ENCODE measurements at places on chromosomes 2 and 18.

GRCh38 chr2:37558623-37559022, 112.8 kb downstream of the CDC42EP3 start:
- no peak for DNase-seq

DNA sequence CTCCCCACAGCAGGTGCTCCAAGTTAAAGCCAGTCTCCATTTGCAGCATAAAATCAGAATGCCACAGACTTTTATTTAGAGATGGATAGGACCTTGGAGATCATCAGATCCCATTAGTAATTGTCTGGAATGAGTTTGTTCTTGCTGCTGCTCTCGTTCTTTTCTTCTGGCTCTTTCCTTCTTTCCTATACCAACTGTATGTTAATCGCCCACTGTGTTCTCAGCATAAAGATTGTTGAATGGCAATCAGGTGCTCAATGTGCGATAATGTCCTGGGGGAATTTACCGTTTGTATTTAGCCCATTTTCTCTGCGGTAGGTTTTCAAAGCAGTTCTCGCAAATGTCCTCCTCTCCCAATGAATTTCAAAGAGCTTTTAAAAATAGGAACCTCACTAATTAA, 3.3 kb downstream of the GPR39 start:
- DNase-seq = no peak

DNA sequence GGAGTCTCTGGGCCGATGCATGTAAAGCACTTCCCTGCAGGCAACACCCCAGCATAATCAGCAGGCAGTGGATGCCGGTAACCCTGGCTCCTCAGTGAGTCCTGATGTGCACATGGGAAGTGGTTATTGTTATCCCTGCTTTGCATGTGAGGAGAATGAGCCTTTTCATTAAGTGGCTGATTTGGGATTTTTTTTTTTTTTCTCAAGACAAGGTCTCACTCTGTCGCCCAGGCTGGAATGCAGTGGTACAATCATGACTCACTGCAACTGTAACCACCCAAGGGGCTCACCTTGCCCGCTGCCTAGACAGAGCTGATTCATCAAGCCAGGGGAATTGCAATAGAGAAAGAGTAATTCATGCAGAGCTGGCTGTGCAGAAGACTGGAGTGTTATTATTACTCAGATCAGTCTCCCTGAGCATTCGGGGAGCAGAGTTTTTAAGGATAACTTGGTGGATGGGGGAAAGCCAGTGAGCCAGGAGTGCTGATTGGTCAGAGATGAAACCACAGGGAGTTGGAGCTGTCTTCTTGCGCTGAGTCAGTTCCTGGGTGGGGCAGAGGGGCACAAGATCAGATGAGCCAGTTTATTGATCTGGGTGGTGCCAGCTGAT, 95.4 kb downstream of the SOCS6 start:
- peak; percentile 48 for DNase-seq

- DNase-seq = no peak
Measured at GRCh38 chr2:143691121-143691520, 561.9 kb downstream of the ARHGAP15 start.

DNA sequence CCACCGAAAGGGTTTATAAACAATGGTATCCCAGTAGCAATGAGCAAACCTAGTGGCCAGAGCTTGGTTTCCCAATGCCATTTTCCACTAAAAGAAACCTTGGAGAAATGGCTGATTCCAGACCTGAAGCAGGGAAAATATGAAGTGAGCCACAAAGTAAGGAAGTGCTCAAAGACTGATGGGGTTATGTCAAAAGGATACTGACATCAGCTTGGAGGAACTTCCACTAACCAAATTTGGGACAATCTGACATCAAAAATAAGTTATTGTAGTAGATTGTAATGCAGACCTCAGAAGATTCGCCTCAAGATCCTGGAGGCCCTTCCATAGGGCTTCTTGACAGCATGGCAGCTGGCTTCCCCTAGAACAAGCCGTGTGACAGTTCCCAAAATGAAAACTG, 79.4 kb upstream of the SP3 start:
- DNase-seq = no peak

DNA sequence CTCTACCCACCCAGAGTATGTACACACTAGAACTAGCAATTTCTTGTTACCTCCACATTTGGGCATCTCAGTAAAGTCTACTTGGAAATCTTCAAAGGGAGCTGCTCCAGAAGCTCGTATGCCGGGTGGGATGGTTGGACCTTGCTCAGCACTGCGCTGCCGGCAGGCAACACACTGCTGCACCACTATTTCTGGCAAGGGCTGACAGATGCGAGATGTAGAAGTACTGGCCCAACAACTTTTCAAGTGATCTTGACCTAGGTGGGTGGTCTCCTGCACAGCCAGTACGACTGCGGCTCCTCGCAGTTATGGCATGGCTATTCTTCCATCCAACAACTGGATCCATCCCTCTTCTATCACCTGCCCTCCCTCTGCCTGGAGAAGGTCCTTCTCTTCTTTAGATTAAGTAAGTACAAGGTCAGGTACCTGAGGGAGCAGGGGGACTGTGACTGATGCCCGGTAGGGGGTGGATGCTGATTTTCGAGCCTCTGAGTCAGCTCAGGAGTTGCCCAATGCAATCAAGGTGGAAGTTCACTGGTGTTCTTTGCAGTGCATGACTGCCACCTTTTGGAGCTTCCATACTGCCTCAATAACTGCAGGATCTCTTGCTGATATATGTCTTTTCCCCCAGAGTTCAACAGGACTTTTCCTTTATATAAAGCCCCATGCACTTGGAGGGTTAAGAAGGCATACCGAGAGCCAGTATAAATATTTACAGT, 100.4 kb upstream of the SLC1A4 start:
- DNase-seq = peak; percentile 69

GRCh38 chr18:35514752-35515459, 17.1 kb upstream of the INO80C start:
- DNase-seq = no peak

- DNase-seq = no peak
Measured at GRCh38 chr2:46241344-46241743, 55.9 kb upstream of the EPAS1 start.

GRCh38 chr2:224645722-224646121, 60.6 kb upstream of the CUL3 start:
- DNase-seq = no peak

- no peak for DNase-seq
Measured at GRCh38 chr2:160460333-160460731, 33.3 kb downstream of the RBMS1 start.

GRCh38 chr18:59961070-59961469, 61.3 kb downstream of the PMAIP1 start:
- DNase-seq = no peak

DNA sequence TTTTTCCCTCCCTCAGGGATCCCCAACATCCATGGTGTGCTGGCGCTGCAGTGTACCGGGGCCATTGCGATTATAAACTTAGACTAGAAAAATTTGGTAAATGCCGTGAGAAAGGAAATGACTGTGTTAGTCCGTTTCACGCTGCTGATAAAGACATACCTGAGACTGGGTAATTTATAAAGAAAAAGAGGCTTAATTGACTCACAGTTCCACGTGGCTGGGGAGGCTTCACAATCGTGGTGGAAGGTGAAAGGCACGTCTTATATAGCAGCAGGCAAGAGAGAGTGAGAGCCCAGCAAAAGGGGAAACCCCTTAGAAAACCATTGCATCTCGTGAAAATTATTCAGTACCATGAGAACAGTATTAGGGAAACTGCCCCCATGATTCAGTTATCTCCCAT, 44.3 kb downstream of the NTSR2 start:
- no peak for DNase-seq

DNA sequence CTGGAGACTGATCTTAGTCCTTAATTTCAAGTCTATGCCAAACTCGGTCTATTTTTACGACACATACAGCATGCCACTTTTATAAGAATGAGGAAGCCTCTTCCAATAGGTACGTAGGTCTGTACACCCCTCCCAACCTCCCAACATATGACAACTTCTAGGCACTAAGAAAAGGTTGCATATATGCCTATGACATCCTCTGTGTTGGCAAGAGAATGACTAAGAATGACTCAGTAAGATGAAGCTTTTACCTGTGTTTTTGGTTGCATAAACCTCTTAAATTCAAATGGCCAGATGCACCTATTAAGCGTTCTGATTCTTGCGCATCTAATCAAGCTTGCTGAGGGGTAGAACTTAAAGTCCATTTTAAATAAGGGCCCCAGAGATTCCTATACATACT, 586.4 kb upstream of the ZEB2 start:
- no peak for DNase-seq

GRCh38 chr2:110870545-110870944, 138.2 kb downstream of the ACOXL start:
- no peak for DNase-seq

GRCh38 chr2:8505311-8505920, 176.4 kb upstream of the ID2 start:
- DNase-seq = no peak

- no peak for DNase-seq
Measured at GRCh38 chr18:38693104-38693503, 1127.5 kb upstream of the CELF4 start.

DNA sequence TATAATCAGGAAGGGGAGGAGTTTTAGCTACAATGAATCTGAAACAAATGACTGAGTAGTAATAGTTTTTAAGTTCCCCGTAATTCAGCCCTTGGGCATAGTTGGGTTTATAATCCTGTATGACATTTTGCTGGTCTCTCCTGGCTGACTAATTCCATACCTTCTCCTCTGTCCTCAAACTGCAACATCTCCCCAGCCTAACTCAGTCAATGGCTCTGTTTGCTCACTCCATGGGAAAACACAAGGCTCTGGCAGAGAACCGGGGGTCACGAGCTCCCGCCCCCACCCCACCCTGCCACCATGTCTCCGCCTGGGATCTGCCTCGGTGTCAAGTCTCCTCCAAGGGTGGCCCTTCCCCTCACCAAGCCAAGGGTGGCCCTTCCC, 168.6 kb downstream of the HDAC4 start:
- no peak for DNase-seq

GRCh38 chr18:46518438-46518837, 138.6 kb downstream of the LOXHD1 start:
- DNase-seq = no peak

- DNase-seq = no peak
Measured at GRCh38 chr2:67039517-67040103, 357.5 kb upstream of the ETAA1 start.

DNA sequence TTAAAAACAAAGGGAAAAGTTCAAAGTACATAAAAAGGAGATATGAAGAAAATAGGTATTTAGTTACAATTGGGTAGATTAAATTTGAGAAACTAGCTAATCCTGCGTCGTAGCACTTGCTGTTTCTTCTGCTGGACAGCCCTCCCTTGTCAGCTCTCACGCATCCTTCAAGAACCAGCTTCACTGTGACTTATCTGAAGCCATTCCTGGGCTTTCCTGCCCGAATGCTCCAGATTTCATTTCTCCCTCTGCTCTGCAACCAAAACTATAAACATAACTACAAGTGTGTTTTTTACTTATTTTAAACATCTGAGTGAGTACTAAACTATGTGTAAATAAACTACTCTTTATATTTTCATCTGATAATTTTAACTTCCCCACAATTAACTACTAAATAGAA, 149.2 kb downstream of the MTCL1 start:
- no peak for DNase-seq

- DNase-seq = no peak
Measured at GRCh38 chr2:151916632-151917031, 88.4 kb upstream of the ARL5A start.

GRCh38 chr2:238505892-238506280, 79.2 kb downstream of the ASB1 start:
- DNase-seq = no peak

DNA sequence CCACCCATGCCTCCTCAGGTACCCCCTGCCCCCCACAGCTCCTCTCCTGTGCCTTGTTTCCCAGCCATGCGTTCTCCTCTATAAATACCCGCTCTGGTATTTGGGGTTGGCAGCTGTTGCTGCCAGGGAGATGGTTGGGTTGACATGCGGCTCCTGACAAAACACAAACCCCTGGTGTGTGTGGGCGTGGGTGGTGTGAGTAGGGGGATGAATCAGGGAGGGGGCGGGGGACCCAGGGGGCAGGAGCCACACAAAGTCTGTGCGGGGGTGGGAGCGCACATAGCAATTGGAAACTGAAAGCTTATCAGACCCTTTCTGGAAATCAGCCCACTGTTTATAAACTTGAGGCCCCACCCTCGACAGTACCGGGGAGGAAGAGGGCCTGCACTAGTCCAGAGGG, 803 bp upstream of the DES start:
- DNase-seq = no peak

- DNase-seq = no peak
Measured at GRCh38 chr2:234910186-234910679, 41.6 kb upstream of the SH3BP4 start.

- peak; percentile 27 for DNase-seq
Measured at GRCh38 chr2:26299471-26300101, 46.4 kb upstream of the SELENOI start.

DNA sequence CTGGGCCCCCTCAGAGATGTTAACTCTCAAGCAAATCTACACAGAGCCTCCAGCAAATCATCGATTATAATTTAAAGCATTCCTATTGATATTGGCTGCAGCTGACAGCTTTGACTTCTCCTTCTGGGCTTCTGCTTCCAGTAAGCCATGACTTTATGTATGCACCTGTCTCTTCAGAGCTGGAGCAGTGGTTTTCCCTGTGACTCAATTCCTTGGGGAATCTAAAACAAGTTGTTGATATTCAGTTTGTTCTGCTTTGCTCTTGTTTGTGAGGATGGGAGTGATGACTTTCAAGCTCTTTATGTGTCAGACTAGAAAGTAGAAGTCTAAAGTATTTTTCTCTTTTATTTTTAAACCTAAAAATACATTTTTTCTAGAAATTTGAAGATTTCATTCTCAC, 45.1 kb upstream of the TNP1 start:
- no peak for DNase-seq

DNA sequence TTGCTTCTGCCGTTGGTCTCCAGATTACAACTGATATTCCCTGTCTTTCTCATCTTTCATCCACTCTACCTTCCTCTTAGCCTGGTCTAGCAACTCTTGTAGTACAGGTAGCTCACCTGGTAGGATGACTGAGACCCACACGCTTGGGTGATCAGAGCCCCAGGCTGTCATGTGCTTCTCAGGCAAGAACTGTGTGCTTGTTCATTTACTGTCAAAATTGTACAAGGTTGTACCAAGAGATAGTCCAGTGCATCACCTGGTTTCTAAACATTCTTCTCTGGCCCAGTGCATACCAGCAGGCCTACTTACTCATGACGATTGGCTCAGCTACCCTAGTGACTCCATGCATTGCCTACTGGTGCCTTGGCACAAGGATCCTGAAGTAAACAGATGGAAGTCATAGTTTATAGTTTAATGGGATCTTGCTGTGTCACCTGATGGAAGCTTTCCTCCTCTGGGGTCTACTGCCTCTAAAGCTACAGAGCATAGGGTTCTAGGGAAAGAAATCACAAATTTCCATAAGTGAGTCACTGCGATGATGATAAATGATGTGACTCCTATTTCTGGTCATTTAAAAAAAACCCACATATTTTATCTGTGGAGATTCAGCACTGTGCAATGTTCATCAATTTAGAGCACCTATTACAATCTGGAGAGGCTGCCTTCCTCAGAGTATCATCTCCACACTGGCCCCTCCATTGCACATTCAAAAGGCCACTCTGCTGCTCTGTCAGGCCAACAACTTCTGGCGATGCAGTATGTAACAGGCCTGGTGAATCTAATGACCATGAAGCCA, 481.8 kb upstream of the MEIS1 start:
- DNase-seq = no peak
